ENCODE measurements at places on chromosomes 7 and 10.
A peak's percentile ranks its signal among the peaks of the same experiment; 100 is the strongest.

GRCh38 chr10:44881649-44882048 is 29.5 kb upstream of the TMEM72 start:
- DNase-seq: no peak

- no peak for DNase-seq
Measured at GRCh38 chr7:55078465-55079372, 59.9 kb downstream of the EGFR start.

GRCh38 chr10:69515699-69516259 is 57.4 kb downstream of the NEUROG3 start:
- DNase-seq: peak; percentile 21

DNA sequence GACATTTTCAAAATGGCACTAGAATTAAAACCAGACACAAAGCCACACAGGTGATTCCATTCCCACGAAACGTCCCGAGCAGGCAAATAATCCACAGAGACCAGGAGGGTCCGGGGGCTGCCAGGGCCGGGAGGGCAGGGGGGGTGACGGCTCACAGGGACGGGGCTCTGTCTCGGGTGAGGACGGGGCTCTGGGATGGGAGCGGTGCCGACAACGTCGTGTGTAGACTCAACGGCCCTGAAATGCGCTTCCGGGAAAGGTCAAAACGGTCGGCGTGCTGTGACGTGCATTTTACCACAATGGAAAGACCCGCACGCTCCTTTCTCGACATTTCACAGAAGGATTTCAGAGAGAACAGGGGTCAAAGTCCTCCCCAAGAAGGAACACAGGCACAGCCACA is 63.3 kb upstream of the PDGFA start:
- DNase-seq: no peak

- DNase-seq: no peak
Measured at GRCh38 chr7:6165521-6166320, 106.7 kb downstream of the CYTH3 start.

DNA sequence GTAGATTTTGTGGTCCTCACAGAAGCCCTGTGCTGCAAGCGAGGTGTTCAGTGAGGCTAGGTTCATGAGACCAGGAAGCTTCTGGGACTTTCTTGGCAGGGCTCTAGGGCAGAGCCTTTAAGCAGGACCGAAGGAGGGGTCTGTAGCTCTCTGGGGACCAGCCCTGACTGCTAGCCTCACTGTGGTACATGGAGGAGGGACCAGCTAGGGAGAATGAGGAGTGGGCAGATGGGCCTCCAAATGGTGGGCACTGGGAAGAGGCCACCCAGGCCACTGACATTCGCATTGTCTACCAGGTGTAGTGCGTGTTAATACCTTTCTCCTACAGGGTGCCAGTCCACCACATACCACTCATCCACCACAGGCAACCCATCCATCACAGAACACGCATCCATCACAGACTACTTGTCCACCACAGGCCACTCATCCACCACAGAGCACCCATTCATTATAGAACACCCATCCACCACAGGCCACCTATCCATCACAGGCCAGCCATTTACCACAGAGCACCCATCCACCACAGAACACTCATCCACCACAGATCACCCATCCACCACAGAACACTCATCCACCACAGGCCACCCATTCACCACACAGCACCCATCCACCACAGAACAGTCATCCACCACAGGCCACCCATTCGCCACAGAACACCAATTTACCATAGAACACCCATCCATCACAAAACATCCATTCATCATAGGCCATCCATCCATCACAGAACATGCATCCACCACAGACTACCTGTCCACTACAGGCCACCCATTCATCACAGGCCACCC is 31.6 kb upstream of the ZNF488 start:
- DNase-seq: no peak

DNA sequence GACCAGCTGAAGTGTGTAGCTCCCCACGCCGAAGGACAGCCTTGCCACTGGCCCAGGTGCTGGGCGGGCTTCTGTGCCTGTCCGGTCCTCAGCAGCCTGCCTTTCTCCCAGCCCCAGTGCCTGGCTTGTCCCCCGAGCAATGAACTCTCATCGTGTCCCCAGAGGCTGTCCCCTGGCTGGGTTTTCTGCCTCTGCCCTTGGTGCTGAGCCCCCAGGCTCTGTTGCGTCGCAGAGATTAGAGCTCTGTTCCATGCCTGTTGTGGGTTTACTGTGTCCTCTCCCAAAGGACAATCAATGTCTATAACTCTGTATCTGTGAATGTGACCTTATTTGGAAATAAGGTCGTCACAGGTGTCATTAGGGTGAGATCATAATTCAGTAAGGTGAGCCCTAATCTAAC is 226.1 kb upstream of the SHH start:
- DNase-seq: no peak

DNA sequence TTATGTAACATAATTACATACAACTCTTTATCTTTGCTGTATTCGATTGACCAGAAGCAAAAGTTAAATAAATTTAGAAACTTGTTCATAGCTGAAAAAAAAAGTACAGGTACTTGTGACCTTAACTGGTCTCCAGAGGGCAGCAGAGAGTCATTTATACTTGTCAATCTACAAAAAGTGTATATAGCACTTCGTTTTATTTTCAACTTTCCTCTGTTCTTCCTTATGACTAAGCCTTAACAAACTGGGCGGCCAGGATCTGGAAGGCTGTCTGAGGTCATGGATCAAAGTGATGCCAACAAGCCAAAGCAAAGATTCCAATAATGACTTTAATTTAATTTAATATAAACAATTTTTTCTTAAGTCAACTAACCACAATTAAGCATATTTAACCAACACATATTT is 29.8 kb downstream of the C10orf67 start:
- DNase-seq: peak; percentile 42

DNA sequence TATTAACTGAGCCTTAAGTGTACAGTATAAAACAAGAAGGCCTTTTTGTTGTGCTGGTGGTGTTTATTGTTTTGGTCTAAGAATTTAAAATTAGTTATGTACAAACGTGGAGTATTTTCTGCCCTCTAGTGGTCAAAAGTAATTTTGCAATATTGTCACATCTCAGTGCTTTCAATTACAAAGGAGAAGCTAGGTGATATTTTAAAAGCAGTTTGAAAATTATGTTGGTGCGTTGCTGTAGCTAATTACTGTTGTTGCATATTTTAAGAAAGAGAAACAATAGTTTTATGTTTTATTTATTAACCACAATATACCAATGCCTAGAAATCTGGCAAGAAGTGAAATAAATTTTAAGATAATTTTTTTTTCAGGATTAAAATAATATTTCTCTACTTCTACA is 11.4 kb downstream of the NPVF start:
- peak; percentile 64 for DNase-seq

DNA sequence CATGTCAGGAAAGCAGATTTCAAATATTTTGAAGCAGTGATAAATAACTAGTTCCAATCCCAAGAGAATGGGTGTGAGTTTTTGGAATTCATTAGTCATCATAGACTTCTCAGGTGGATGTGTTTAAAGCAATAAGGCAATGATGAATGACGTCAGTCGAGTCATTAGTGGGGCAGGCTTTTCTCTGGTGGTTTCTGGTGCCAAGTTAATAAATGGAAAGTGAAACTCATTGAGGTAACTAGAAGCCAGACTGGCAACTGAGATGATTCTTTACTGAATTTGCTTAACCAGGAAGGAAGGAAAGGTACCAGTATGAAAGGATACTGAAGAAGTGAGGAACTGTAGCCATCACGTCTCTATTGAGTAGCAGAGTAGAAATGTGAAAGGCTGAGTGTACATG is 311.0 kb downstream of the GPAM start:
- DNase-seq: no peak

- no peak for DNase-seq
Measured at GRCh38 chr10:126264102-126265018, 123.9 kb downstream of the ADAM12 start.

DNA sequence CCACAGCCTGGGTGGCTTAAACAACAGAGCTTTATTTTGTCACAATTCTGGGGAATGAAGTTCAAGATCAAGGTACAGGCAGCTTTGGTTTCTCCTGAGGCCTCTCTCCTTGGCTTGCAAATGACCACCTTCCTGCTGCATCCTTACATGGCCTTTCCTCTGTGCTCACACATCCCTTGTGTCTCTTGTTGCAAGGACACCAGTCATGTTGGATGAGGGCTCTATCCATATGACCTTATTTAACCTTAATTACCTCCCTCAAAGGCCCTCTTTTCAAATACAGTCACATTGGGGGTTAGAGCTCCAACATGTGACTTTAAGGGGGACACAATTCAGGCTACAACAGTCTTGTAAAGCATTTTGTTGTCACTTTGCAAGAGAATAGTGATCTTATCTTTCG is 65.0 kb upstream of the PLXNA4 start:
- no peak for DNase-seq

- DNase-seq: no peak
Measured at GRCh38 chr7:39421661-39422060, 144.5 kb upstream of the YAE1 start.

DNA sequence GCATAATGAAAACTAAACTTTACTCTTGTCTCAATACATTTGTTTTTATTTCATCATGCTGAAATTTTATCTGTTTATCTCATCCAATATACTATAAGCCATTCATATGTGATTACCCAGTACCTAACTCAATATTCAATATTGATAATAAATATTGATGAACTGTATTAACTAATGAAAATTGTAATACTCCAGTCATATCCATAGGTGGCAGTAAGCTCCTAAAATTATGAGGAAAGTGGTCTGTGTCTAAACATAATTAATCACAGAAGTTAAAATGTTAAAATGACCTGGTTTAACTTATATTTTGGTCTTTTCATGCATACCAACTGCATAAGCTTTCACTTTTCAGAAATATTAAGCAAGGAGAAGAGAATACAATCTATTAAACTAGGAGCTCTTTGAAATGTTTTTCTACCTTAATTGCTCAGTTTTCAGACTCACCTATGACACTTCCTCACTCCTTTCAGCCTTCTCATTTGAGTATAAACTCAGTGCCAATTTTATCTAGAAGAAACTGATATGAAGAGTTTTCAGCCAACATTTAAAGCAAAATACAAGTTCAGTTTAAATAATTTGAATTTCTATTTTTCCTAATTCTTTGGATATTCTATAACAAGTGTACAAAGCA is 30.5 kb upstream of the VWDE start:
- peak; percentile 64 for DNase-seq

DNA sequence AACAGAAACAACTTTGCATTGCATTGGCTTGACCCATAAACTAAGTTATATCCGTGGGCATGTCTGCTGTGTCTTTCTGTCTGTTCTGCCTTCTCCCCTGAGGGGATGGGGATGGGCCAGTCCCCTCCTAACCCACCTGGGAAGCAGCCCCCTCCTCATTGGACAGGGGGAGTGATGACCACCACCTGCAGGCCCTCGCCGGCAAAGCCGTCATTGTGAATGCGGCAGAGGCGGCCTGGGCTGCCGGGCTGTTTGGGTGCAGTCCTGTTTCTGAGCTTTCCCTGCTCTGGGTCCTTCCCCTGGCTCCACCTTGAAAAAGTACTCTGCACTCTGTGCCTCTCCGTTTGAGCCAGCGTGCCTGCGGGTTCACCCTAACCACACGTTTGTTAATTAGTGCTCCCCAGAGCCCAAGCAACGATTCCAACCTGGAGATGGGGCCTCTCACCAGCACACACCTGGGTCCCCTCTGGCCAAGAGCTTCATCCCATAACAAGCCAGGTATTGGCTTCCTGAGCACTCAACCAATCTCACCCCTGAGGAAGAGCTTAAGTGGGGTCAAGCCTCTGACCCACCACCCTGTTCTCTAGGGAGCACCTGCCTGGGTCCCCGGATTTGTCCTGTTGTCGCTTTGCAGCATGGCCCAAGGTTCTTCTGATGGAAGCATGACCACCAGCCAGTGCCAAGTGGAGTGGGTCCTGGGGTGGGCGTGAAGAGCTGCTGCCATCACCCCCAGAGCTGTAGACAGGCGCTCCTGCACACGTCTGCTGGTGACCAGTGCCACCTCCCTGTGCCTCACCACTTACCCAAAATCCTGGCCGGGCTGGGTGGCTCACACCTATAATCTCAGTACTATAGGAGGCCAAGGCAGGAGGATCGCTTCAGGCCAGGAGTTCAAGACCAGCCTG is 39.4 kb upstream of the ZMIZ2 start:
- no peak for DNase-seq

- no peak for DNase-seq
Measured at GRCh38 chr7:66575398-66575797, 53.3 kb upstream of the KCTD7 start.

DNA sequence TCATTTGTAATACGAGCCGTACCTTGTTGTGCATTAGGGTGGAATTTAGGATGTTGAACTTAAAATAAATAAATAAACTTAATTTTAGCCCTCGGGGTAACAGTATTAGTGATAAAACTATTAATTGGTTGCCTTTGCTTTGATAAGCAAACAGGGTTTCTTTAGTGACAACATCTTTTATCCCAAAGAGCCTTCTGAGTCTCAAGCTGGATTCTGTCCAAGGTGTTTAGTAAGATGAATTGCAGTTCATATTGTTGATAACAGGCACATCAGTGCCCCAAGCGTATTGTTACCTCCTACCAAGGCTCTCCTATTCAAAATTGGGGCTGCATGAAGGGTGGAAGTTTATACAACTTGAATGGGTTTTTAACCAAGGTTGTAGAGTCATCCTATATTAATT is 144.4 kb upstream of the CELF2 start:
- DNase-seq: no peak

DNA sequence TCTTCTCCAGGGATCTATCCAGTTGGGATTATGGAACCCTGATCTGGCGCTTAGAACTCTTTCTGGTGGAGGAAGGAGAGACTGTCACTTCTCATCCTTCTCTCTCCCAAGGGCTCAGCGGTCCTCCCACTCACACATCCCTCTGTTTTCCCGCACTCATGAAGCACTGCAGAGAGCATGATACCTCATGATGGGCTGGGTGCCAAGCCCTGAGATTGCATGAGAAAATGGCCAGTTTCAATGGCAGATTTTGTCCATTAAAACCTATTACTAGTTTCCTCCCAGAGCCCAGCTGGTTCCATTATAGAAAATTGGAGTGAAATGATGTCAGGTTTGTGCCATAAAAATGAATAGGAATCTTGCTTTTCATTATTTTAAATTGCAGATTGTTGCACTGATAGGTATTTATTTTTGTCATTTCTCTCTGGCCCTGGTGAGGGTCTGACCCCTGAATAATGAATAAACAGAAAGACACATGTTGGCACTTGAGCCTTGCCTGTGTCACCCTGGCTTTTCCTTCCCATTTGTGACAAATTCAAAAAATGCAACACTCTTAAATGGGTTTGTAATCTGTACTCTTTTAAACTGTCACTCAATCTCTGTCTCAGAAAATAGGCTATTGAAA is 1151.1 kb downstream of the TYW1 start:
- DNase-seq: peak; percentile 89

DNA sequence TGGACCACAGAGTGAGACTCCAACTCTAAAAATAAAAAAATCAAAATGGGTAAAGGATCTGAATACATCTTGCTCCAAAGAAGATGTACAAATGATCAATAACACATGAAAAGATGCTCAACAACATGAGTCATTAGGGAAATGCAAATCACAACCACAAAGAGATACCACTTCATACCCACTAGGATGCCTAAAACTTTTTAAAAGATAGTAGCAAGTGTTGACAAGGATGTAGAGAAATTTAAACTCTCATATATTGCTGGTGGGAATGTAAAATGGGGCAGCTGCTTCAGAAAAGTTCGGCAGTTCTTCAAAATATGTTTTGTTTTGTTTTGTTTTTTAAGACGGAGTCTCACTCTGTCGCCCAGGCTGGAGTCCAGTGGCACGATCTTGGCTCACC is 45.7 kb upstream of the GTF2IRD1 start:
- DNase-seq: no peak

GRCh38 chr7:74174606-74175082 is 488 bp downstream of the EIF4H start:
- DNase-seq: peak; percentile 6
